ENCODE measurements at places on chromosomes 6 and 20.

- DNase-seq, result no peak
Observed at GRCh38 chr6:45590226-45590625, 212.5 kb upstream of the SUPT3H start.

DNA sequence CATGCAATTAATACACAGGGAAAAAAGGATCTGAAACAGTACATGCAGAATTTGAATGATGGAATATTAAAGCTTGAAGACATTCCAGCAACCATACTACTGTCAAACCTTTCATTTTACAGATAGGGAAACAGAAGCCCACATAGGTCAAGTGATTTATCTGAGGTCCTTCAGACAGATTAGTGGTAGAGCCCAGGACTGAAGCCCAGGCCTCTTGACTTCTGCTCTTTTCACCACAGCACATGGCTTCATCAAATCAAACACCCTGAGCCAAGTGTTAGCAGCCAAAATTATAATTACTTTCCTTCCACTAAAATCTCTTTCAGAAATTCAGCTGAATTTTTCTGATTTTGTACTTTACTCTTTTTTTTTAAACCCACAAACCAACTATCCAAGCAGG is 435.6 kb upstream of the RUNX2 start:
- no peak for DNase-seq

DNA sequence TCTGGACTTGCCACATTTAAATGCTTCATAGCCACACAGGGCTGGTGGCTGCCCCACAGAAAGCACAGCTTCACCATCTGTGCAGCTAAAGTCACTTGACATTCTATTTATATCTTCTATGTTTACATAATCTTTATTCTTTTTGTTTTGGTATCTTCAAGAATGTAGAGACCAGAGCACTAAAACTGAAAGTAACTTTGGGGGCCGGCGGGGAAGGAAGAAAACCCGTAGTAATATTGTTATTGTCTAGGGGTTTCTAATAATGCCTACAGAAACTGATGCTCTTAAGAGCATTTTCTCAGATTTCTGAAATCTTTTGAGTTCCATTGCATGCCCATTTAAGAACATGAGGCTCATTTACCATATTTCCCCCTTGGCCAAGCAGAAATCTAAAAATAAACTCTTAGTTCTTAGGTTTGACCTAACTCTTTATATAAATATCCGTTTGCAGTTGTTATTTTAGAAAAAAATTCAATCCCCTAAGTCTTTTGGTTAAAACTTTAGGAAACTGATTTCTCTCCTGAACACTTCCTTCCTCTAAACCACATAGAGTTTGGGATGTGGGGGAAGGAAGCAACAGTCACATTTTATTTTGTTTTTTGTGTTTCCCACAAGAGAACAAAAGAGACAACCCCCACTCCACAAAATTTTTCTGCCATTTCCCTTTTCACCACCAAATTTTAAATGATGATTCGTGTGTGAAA is 207.6 kb downstream of the OGFRL1 start:
- no peak for DNase-seq

GRCh38 chr20:62292108-62292507 is 10.7 kb upstream of the ADRM1 start:
- DNase-seq, result no peak

DNA sequence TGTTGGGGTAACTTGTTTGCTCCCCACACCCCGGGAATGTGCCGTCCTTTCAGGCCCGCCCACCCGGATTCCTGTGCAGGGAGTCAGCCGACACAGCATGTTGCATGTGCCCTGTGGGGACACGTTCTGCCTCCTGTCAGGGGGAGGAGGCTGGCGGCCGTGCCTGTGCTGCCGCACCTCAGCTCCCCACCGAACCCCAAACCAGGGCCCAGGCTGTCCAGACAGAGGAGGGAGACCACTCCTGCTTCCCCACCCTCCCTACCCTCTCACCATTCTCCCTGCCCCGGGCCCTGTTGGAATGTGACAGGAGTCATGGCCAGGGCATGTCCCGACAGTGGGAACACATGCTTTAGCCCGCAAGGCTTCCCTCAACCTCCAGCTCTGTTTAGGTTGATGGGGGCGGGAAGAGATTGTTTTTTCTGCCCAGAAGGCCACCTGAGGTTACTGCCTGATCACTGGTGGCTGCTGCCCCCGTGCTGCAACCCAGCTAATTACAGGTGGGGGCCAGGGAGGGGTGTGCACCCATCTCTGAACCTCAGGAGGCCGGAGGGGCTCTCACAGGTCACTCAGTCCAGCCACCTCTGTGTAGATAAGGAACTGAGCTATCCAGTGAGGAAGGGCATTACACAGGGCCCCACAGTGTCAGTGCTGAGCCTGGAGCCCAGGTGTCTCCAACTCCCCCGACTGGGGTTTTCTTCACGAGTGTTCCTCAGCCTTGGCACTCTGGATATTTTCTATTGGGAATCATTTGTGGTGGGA is 13.6 kb downstream of the LRRC73 start:
- no peak for DNase-seq

- no peak for DNase-seq
Observed at GRCh38 chr20:64069614-64070243, 6.7 kb downstream of the TCEA2 start.

- DNase-seq, result peak; percentile 44
Observed at GRCh38 chr6:107185391-107185970, 70.2 kb upstream of the BEND3 start.

DNA sequence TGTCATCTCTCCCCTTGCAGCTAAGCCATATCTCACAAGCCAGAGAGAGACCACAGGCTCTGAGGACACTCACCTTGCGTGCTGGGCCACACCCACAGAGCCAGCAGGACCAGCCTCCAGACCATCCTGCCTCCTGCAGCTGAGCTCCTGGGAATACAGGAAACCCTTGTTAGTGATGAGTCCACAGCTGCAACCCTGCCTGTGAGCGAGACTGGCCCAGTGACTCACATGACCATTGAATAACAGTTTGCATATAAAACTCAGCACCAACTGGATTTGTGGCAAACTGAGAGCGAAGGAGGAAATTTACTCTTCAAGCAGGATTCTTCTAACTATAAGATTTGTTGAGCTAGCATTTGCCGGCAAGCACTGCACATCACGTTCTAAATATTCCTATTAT is 3.0 kb downstream of the THBS2 start:
- peak; percentile 79 for DNase-seq

DNA sequence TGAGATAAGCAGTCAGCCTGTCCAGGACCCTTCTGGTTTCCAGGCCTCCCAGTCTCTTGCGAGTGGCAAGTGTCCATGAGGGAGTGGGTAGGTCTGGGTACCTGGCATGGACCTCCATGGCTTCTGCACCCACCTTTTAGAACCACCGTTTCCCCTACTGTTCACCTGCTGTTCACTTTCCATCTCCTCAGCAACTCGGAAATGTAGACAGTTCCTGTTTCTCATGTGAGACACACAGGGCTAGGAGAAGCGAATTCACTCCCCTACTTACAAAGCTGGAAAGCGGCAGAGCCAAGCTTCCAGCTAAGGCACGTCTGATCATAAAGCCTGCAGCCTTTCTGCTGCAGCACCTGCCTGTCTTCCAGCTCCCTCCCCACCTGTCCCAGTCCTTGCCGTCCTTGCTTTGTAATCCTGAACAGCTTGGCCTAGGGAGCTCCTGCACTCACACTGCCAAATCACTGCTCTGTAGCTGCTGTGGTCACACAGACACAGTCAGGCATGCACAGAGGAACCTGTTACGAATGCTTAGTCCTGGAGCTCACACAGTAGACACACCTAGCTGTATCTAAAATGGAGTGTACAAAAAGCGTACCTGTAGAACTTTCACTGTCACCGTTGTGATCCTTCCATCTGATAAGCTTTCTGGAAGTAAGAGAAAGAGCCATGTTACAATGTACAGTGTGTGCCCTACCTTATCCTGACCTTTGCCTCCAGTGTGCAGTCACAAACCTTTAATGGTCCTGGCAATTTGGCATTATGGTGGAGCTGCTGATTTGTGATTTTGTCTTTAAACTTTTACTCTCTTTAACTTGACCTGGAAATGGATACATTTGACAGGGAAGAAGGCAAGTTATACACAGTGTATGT is 294.1 kb downstream of the NRN1 start:
- no peak for DNase-seq

- DNase-seq, result no peak
Observed at GRCh38 chr6:22078802-22079545, 217.9 kb downstream of the PRL start.

GRCh38 chr20:57696401-57696961 is 13.3 kb downstream of the PMEPA1 start:
- DNase-seq, result no peak

GRCh38 chr6:163260111-163260895 is 154.2 kb upstream of the QKI start:
- peak; percentile 80 for DNase-seq

DNA sequence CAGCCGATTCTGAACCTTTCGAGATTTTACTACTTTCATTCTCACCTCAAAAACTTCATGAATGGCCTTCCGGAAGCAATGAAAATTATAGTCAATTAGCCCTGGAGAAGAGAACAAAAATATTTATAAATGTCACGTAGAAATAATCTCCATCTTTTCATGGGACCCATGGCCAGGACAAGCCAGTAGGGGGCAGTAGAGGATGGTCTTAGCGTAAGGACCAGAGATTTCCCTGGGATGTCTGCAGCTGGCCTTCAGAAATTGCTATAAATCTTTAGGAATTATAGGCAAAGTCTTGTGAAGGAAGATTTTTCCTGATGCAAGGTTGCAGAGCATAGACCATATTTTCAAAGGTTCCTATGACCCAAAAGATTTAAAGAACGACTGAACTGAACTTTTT is 15.6 kb upstream of the UBE2J1 start:
- peak; percentile 64 for DNase-seq

DNA sequence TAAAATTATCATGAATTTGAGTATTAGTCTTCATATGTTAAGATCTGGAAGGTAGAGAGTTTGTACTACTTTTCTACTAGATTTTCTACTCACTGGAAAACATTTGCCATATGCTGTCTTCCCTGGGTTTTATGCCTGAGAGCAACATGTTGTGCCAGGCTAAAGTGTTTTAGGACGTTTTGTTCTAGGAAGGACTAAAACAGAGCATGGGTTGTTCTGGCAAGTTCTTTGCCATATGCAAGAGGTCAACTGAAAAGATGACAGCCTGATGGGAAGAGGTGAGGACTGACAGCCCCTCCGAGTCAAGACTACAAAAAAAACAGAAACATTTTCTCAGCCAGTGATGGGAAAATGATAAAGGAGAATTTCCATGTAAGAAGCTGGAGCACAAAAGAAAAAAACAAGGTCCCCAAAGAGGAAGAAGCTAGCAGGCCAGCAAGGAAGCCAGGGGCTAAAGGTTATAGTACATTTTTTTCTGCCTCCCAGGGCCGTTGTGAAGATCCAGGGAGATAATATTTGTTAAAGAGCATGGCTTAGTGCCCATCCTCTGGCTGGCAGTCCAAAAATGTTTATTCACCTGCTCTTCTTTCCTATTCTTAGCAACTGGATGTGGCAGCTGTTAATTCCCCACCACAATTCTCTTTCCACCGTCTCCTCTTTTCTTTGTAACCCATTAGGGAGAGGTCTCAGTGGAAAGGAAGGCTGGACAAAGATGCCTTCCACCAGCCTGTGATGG is 7.8 kb downstream of the SCGN start:
- no peak for DNase-seq

GRCh38 chr20:37294262-37294981 is 5.0 kb downstream of the MANBAL start:
- peak; percentile 43 for DNase-seq

- peak; percentile 45 for DNase-seq
Observed at GRCh38 chr6:71420095-71420692, 131.6 kb downstream of the OGFRL1 start.

DNA sequence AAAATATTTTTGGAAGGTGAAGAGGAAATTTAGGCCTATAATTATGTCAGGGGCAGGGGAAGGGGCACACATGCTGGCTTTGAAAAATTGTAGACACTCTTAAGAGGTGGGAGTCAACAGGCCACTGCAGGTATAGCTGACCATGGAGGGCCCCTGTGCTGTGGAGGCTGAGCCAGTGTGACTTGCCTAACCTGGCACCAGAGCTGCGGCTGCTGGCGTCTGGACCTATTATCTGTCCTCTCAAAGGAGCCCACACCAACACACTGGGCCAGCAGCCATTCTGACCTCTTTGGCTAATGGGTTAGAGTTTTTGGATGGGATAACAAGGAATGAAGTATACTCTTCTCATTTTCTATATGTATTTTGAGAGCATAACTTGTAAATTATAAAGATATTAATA is 4.5 kb downstream of the GID8 start:
- no peak for DNase-seq

- DNase-seq, result no peak
Observed at GRCh38 chr6:12342664-12343063, 52.5 kb downstream of the EDN1 start.

DNA sequence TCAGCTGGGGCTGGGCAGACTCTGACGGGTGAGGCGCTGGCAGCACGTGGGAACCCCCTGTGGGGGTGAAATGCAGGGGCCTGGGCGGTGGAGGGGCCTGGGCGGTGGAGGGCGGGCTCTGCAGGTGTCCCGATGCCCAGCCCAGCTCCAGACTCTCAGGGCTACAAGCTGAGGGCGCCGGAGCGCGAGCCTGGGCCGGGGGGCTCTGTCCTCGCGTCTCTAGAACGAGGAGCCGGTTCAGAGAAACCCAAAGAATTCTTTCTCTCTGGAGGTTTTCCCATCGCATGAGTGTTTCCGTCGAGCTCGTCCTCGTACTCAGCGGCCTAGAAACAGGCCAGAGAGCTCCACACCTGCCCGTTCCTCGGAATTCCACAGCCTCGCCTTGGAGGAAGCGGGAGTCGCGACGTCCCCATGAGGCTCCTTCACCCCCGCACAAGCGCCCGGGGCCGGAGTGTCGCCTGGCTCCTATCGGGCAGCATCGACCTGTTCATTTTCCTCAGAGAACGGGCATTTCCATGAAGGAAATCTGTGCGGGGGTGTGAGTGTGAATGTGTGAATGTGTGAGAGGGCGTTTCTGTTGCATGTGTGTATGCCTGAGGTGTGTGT is 76.9 kb downstream of the SMOC2 start:
- no peak for DNase-seq

DNA sequence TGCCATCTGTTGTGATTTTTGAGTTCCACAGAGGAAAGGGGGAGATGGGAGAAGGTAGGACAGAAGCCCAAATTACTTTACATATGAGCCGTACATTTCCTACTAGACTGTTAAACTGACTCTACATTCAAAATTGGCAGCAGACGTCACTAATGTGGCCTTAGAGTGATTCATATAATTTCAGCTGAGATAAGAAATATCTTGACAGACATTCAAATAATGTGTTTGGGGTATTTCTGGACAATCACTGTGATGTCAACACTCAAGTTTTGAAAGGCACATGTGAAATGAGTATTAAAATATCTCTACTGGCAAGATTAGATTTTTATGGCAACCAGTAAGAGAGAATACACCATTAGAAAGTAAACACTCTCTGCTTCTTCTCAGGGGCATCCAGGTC is 104.0 kb downstream of the MTFR2 start:
- DNase-seq, result no peak

DNA sequence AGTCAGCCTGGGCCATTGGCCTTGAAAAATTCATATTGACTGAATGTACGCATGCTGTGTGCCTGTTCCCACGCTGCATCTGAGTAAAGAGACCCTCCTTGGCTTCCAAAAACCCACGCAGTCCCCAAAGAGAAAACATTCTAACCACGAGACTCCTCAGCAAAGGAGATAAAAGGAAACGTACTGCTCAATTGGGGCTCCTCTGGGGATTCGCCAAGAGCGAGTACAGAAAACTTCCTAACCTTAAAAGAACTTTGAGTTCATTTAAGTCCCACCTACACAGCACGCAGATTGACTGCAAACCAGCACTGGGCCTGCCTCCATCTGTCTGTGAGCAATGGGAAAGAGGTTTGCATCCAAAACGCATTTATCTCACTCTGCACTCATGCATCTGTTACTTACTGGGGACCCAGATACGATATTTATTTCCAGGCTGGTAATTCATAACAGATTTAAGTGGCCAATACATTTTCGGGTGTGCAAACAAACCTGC is 505.9 kb upstream of the CHD6 start:
- no peak for DNase-seq
